ENCODE measurements at places on chromosomes 12 and 14. TPM values are rescaled to one million over a fixed set of nuclear protein-coding genes. Genes with fewer than 3 reads are reported as not detected.
A peak's percentile ranks its signal among the peaks of the same experiment; 100 is the strongest.

Gene IGF1
- 16.4 TPM for total RNA-seq

Gene SPX
- 0.28 TPM for total RNA-seq

Gene IL31
- total RNA-seq, result not detected

Gene ARHGAP9
- total RNA-seq, result 0.52 TPM

Gene CLEC2A
- not detected for total RNA-seq

Gene PTPN6
- total RNA-seq, result 2.3 TPM

DNA sequence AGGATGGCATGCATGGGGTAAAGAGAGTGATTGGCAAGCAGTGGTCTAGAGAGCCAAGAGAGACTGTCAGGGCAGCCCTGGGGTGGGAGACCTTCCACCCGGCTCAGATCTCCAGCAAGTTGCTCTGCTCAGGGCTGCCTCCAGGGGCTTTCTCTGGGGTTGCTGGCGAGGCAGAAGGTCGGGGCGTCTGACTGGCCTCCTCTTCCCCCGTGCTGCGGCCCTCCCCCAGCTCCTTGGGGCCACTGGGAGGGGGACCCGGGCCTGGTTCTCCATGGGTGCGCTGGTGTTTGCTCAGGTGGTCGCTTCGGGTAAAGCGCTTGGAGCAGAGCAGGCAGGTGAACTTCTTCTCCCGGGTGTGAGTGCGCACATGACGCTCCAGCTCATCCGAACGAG lies 6.6 kb upstream of the AAAS start:
- H3K4me1 ChIP-seq, result peaks cover 6% of the 10 kb centered on the region
- no peaks in the 10 kb centered on the region for H3K27me3 ChIP-seq
- no peak for DNase-seq
- no peak overlapping the region for H3K27ac ChIP-seq

DNA sequence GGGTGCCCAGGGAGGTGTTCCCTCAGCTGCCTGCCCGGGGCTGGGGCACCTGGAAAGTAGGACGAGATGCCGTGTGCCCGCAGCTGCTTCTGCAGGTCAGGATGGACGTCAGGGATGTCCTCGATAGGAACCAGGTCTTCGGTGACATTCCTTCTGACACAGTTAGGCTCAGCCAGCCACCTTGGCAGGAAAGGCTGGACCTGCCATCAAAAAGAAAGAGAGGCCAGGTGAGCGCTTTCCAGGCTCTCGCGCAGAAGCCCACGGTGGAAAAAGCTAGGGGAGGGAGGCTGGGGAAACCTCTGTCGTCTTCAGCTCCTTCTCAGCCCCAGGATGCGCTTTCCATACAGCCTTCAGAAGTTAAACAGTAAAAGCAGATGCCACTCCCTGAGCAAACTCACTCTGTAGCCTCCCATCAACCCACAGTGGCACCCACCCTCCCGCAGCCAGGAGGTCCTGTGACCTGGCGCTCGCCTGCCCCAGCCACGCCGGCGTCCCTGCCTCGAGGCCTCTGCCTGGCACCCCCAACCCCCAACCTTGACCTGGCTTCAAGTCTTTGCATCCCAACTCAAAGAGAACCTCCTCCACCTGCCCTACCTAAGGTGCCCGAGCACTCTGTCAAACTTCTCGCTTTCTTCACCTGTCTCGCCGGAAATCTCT lies 1.3 kb downstream of the DDX51 start:
- no peak overlapping the region for H3K27ac ChIP-seq
- peaks cover 29% of the 10 kb centered on the region for H3K36me3 ChIP-seq
- no peaks in the 10 kb centered on the region for H3K27me3 ChIP-seq
- H3K4me1 ChIP-seq, result no peaks in the 10 kb centered on the region
- DNase-seq, result no peak
- peak overlapping the region; percentile 100 for H3K4me3 ChIP-seq

- no peak overlapping the region for H3K27ac ChIP-seq
- H3K27me3 ChIP-seq, result peaks cover 50% of the 10 kb centered on the region
- H3K4me1 ChIP-seq, result no peaks in the 10 kb centered on the region
- H3K36me3 ChIP-seq, result no peaks in the 10 kb centered on the region
- H3K4me3 ChIP-seq, result no peak overlapping the region
These were observed 6.0 kb downstream of the KRT75 start for GRCh38 chr12:52428121-52428520.

GRCh38 chr12:100138048-100138802 lies 4.4 kb downstream of the BLTP3B start:
- no peak overlapping the region for H3K27ac ChIP-seq
- peaks cover 22% of the 10 kb centered on the region for H3K4me1 ChIP-seq
- no peaks in the 10 kb centered on the region for H3K27me3 ChIP-seq
- peak; percentile 44 for DNase-seq
- no peaks in the 10 kb centered on the region for H3K36me3 ChIP-seq
- no peak overlapping the region for H3K4me3 ChIP-seq

- no peaks in the 10 kb centered on the region for H3K27me3 ChIP-seq
- no peaks in the 10 kb centered on the region for H3K36me3 ChIP-seq
- DNase-seq, result no peak
- H3K4me3 ChIP-seq, result no peak overlapping the region
- peaks cover 10% of the 10 kb centered on the region for H3K4me1 ChIP-seq
- no peak overlapping the region for H3K27ac ChIP-seq
These were observed 63.8 kb downstream of the SUSD6 start for GRCh38 chr14:69675245-69675583.

DNA sequence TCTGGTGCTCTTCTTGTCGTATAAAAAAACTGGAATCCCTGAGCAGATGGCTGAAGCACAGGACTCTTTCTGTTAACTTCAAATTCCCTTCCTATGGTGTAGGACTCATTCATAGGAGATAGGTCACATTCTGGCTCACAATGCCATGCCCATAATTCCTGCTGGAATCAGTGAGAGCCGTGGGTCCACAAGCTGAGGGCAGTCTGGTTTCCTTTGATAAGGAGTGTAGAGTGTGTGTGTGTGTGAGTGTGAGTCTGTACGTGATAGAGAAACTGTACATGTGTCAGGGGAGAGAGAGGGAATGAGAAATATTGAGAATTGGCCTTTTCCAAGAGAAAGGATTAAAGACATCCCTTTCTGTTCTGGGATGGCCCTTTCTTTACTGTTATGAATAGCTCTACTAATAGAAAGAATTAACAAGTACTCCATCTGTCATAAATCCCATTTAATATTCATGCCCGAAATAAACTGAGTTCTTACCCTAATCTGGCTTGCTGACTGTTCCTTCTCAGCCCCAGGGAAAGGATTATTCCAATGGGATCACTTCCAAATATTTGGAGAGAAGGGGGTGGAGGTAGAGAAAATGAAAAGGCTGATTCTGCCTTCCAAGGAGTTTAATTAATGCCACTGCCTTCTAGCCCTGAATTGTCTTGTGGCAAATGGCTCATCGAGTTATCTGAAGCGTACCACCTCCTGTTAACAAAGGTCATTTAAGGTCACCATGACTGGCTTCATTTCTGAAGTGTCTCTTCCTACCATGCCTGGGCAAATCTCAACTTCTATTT lies 79.0 kb downstream of the TMX1 start:
- no peaks in the 10 kb centered on the region for H3K27me3 ChIP-seq
- peaks cover 4% of the 10 kb centered on the region for H3K4me1 ChIP-seq

- H3K4me3 ChIP-seq, result no peak overlapping the region
- no peaks in the 10 kb centered on the region for H3K36me3 ChIP-seq
- H3K4me1 ChIP-seq, result no peaks in the 10 kb centered on the region
- no peaks in the 10 kb centered on the region for H3K27me3 ChIP-seq
These were observed 12.7 kb downstream of the ABCD2 start for GRCh38 chr12:39606712-39607423.

DNA sequence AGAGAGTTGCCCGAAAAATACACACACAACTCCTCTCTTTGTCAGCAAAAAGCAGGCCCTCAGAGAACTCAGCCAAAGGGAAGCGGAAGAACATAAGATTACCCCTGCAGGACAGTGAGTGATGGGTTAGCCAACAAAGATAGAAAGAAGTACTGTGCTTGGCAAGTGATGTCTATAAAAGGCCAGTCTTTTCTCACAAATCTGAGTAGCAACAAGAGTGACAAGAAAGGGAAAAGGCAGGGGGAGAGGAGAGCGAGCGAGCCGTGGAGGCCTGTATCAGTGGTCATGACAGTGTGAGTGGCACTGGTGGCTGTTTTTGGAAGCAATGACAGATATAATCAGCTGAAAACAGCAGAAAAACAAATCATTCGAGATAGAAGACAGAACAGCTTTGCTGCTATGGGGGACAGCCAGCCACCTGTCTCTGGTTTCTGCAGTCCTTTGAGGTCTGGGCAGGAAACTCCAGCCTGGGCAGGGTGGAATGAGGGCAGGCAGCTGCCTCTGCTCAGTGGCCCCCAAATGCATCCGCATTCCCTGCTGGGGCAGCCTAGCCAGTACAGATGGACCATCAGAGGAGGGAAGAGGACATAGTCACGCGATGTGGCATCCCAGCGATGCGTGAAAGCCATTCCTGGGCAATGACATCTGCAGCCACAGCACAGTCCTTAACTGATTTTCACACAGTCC lies 74.7 kb downstream of the TRIM9 start:
- no peaks in the 10 kb centered on the region for H3K27me3 ChIP-seq
- DNase-seq, result no peak
- no peak overlapping the region for H3K4me3 ChIP-seq
- no peaks in the 10 kb centered on the region for H3K36me3 ChIP-seq

GRCh38 chr12:120247183-120247582 lies 18.3 kb downstream of the PXN start:
- H3K27ac ChIP-seq, result peak overlapping the region; percentile 49
- no peaks in the 10 kb centered on the region for H3K36me3 ChIP-seq
- peaks cover 38% of the 10 kb centered on the region for H3K4me1 ChIP-seq
- H3K27me3 ChIP-seq, result no peaks in the 10 kb centered on the region
- no peak for DNase-seq

- peak overlapping the region; percentile 87 for H3K4me3 ChIP-seq
- peaks cover 26% of the 10 kb centered on the region for H3K36me3 ChIP-seq
- no peaks in the 10 kb centered on the region for H3K27me3 ChIP-seq
- peak; percentile 69 for DNase-seq
- peaks cover 42% of the 10 kb centered on the region for H3K4me1 ChIP-seq
- H3K27ac ChIP-seq, result peak overlapping the region; percentile 97
These were observed 2.2 kb downstream of the IRF2BPL start for GRCh38 chr14:77026166-77026929.

- H3K4me1 ChIP-seq, result no peaks in the 10 kb centered on the region
- H3K27ac ChIP-seq, result no peak overlapping the region
- DNase-seq, result no peak
These were observed 93.6 kb downstream of the KCNK10 start for GRCh38 chr14:88229428-88229827.

DNA sequence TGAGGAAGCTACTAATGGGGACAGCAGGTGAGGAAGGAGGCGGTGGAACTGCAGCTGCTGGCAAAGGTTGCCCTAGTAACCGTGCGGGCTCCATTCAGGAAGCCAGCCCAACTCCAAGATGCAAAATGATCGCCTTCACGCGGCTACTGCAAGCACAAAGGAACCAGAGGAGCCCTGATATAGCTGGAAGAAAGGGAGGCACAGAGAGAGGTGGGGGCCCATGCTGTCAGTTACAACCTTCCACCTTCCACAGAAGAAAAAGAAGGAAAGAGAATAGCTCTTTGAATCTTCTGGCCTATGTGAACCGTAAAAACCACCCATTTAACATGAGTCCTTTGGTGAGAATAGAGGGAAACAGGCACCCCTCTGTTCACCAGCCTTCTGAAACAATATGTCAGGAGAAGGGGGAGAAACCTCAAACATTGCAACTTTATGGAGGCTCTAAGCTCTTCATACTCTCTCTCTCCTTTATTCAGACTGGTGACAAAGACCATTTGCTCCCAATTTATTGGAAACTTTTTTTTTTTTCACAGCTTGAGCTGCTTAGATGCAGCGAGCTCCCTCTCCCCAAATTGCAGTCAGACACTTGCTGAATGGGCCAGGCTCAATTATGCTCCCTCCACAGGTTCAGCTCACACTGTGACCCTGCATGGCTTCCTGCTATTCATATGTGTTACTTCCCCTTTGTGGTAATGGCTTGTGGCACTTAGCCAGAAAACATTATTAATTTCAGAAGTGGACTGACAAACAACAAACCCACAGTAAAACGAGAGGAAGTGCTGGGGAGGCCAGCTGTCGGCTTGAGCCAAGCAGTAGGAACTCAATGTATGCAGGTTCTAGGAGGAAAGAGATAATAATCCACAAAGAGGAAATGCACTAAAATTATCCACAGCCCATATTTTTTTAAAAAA lies 6.2 kb downstream of the DUSP6 start:
- no peaks in the 10 kb centered on the region for H3K27me3 ChIP-seq
- DNase-seq, result peak; percentile 99
- H3K36me3 ChIP-seq, result peaks cover 42% of the 10 kb centered on the region

- H3K4me1 ChIP-seq, result no peaks in the 10 kb centered on the region
- no peaks in the 10 kb centered on the region for H3K36me3 ChIP-seq
- no peaks in the 10 kb centered on the region for H3K27me3 ChIP-seq
- no peak overlapping the region for H3K27ac ChIP-seq
- H3K4me3 ChIP-seq, result no peak overlapping the region
These were observed 34.2 kb upstream of the KICS2 start for GRCh38 chr12:64256166-64256800.

DNA sequence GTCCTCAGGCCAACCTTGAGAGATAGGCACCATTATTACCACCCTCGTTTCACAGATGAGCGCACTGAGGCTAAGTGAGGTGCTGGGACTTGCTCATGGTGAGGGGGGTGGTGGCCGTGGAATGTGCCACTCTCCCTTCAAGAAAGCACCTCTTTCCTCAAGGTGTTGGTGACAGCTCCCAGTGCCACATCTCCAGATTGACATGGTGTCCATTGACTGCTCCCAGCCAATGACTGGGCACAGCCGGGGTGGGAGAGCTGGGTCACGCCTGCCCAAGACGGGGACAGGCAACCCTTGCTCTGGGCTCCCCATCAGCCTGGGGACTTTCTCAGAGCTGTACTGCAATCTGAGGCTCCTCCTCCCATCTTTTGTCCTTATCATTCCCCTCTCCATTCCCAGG lies 21.0 kb upstream of the MYL2 start:
- H3K27me3 ChIP-seq, result no peaks in the 10 kb centered on the region
- DNase-seq, result no peak

GRCh38 chr12:94062796-94063635 lies 85.4 kb upstream of the PLXNC1 start:
- no peak overlapping the region for H3K4me3 ChIP-seq
- H3K27ac ChIP-seq, result no peak overlapping the region
- H3K4me1 ChIP-seq, result no peaks in the 10 kb centered on the region

GRCh38 chr14:99476864-99477263 lies 3.8 kb downstream of the SETD3 start:
- H3K27me3 ChIP-seq, result no peaks in the 10 kb centered on the region
- H3K4me3 ChIP-seq, result no peak overlapping the region
- H3K27ac ChIP-seq, result no peak overlapping the region

GRCh38 chr12:65907513-65907912 lies 83.2 kb downstream of the HMGA2 start:
- H3K4me1 ChIP-seq, result peaks cover 57% of the 10 kb centered on the region
- H3K36me3 ChIP-seq, result no peaks in the 10 kb centered on the region
- no peak overlapping the region for H3K27ac ChIP-seq
- no peaks in the 10 kb centered on the region for H3K27me3 ChIP-seq
- H3K4me3 ChIP-seq, result no peak overlapping the region

Measured in A673 (cell line).